Hindlimb muscle (tissue), 1 donor: ENCODE measurements at places on chromosomes 5 and 9. TPM values are rescaled to one million over a fixed set of nuclear protein-coding genes. Genes with fewer than 3 reads are reported as not detected.

Gene PROB1
- 55.2 TPM for polyA plus RNA-seq

DNA sequence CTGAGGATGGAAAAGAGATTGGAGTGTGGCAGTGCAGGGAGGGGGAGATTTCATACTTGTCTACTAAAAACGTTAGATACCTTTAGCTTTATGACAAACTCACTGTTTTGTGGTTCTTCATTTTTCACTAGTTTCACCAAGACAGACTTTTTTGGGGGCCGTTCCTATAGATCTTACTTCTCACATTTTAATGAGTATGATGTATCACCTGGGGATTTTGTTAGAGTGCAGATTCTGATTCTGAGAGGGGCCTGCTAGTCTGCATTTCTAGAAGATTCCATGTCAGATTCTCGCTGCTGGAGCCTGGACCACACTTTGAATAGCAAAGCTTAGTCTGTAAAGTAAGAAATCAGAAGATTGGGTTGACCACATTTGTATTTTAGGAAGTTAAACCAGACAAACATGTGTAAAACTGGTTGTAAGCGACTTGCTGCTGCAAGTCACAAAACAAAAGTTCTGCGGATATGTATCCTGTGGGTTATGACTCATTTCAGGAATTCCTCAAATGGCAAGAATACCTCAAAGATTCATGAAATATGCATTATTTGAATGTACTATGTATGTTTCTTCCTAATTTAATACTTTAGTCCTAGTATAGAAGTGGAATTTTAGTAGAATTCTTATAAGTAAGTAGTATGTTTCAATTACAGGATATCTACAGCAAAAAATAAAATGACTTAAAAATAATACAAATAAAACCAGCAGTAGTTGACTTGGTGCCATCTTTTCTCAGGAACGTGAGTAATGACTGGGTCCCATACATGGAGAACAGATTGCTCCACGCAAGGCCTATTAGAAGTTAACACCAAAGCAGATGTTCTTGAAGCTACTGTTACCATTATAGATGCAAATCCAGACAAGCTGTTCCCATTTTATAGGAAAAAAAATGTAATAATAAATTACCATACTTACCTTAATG, 27.8 kb downstream of the NFIL3 start:
- no peak for DNase-seq

GRCh38 chr5:24365406-24365805, 279.4 kb downstream of the CDH10 start:
- no peak for DNase-seq

Gene SPATA31D4
- polyA plus RNA-seq, result not detected

DNA sequence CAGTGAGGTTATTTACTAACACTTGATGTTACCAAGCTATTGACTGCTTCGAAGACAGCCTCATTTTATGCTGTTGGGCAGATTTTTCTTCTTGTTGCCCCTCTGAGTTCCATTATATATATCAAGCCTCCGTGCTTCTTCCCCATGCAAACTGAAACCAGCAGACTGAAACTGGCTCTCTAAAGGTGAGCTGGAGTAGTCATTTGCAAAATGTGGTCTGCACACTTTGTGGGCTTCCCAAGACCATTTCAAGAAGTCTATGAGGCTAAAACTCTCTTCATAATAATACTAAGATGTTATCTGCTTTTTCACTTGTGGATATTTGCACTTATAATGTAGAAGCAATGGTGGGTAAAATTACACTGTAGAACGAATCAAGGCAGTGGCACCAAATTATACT, 13.9 kb downstream of the SLC36A1 start:
- no peak for DNase-seq

Gene IFNK
- polyA plus RNA-seq, result not detected

DNA sequence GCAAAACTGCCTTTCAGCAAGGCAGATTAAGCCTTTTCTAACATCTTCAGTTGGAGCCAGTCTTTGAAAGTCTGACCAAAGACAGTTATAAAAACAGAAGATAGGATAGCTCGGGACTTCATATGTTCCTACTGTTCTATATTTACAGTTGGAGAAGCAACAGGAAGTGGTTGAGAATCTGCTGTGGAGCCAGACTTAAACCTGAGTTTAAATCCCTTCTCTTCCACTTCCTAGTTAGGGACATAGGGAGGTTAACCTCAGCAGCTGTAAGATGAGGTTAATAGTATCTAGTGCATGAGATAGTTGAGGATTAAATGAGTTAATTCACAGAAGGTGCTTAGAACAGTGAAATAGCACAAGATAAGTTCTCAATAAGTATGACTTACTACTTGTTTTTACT, 84.5 kb upstream of the FREM1 start:
- no peak for DNase-seq

GRCh38 chr5:6754766-6755165, 41.5 kb downstream of the TENT4A start:
- no peak for DNase-seq
